Left lobe of liver (tissue), 2 donors: ENCODE measurements at places on chromosomes 6 and 20. TPM values are rescaled to one million over a fixed set of nuclear protein-coding genes. Genes with fewer than 3 reads are reported as not detected.

Gene PKIB
- total RNA-seq, result 2.1 TPM

Gene KIAA0408
- total RNA-seq, result 0.13 TPM

Gene SLC26A8
- total RNA-seq, result 0.30 TPM

Gene ZNF334
- 1.9 TPM for total RNA-seq

Gene RIMS1
- total RNA-seq, result not detected
